ENCODE measurements at places on chromosomes 7 and 10.

- peak; percentile 40 for DNase-seq
These were observed 48.0 kb downstream of the RHOBTB1 start for GRCh38 chr10:60896033-60896432.

DNA sequence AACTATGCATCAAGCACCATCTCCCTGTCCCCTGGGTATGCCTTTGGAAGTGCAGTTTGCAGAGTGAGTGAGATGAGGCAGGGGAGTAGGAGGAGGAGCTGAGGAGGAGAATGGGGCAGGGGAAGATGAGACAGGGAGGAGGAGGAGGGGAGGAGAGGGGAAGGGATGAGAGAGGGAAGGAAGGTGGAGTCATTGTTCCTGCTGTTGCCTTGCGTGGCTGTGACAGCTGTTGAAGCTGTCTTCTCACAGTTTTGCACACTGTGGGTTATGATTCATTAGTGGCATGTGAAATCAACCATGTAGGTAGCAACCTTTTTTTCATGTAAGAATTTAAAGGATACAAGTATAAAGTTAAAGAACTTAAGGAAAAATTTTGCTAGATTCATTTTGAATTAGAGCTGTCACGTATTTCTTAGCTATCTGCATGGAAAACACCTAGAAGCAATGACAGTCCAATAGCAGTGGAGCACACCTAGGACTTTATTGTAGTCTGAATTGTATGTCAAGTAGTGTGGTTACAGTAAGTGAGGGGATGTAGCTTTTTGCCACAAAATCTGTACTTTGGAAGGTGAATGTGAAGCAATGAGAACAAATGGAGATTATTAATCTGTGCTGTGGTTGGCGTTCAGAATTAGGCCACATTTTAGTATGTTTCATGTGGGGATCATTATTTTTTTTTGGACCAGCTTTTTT lies 21.7 kb downstream of the CCM2 start:
- DNase-seq: no peak

DNA sequence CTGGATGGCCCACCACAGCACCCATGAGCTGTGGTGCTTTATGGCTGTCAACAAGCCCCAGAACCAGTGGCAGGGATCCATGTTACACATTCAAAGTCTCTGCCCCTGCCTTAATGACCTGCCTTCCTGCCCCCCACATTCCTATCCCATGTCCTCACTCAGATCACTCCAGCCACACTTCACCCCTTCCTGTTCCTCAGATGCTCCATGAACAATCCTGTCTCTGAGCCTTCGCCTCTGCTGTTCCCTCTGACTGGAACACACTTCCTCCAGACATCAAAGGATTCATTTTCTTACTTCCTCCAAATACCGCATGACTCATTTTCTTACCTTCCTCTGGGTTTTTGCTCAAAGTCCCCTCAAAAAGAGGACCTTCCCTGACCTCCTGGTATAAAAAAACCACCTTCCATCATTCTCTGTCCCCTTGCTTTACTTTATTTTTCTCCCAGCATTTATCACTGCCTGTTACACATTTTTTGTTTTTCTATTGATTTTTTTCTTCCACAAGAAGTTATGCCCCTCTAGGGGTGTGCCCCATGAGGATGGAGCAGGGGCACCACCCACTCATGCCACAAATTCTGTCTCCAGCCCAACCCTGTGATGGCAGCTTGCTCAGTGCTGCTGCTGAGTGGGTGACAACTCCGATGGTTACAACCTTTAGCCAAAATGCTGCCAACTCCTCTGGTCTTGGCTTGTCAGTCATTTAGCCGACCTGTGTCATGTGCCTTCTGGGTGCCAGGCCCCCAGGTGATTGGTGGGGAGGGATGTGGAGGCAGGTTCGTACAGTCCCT lies 18.2 kb downstream of the COL13A1 start:
- DNase-seq: no peak

- no peak for DNase-seq
These were observed 557.7 kb upstream of the LRRTM3 start for GRCh38 chr10:66368146-66368545.

DNA sequence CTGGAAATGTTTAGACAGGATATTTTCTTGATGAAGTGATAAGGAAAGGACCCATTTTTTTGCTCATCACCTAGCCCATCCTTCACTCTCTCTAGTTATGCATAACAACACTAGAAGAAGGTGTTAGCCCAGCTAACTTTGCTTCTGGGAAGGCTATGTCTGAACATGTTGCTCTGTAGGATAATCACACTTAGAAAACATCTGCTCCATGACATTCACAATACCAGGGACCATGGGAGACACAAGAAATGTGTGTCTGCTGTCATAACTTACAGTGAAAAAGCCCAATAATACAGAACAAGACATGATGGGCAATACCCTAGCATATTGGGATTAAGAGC lies 13.9 kb upstream of the ZNF282 start:
- no peak for DNase-seq

DNA sequence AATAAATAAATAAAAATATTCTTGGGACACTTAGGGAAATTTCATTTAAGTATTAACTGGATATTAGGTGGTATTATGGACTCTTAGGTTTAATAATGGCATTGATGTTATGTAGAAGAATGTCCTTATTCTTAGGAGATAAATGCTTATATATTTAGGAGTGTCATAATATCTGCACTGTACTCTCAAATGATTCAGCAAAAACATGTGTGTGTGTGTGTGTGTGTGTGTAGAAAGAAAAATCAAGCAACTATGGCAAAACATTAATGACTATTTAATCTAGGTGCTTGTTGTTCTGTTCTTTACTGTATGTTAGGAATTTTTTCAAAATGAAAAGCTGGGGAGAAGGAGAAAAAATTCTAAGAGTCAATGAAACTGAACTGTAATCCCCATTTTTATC lies 3.9 kb downstream of the ASNS start:
- no peak for DNase-seq

GRCh38 chr7:144869082-144869481 lies 33.2 kb upstream of the TPK1 start:
- DNase-seq: peak; percentile 3

DNA sequence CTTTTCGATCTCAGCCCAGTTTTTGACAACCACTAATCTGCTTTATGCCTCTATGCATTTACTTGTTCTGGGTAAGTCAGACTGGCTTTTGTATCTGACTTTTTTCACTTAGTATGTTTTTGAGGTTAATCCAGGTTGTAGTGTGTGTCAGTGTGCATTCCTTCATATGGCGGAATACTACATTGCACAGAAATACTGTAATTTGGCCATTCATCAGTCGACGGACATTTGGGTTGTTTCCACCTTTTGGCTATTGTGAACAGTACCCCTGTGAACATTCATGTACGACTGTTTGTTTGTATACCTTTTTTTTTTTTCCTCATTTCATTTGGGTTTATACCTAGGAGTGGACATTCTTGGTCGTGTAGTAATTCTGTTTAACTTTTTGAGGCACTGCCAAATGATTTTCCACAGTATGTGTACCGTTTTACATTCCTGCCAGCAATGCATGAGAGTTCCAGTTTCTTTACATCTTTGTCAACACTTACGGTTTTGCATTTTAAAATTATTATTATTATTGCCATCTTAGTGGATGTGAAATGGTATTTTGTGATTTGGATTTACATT lies 57.4 kb downstream of the MKLN1 start:
- DNase-seq: no peak

GRCh38 chr10:64261676-64262075 lies 740.5 kb downstream of the REEP3 start:
- no peak for DNase-seq

- no peak for DNase-seq
These were observed 96.6 kb upstream of the GPR26 start for GRCh38 chr10:123569436-123570035.

GRCh38 chr10:100828738-100829096 lies 83.3 kb downstream of the PAX2 start:
- no peak for DNase-seq

- no peak for DNase-seq
These were observed 16.2 kb downstream of the PFKFB3 start for GRCh38 chr10:6218692-6219493.

- no peak for DNase-seq
These were observed 164.7 kb upstream of the PLXDC2 start for GRCh38 chr10:19651549-19651948.

DNA sequence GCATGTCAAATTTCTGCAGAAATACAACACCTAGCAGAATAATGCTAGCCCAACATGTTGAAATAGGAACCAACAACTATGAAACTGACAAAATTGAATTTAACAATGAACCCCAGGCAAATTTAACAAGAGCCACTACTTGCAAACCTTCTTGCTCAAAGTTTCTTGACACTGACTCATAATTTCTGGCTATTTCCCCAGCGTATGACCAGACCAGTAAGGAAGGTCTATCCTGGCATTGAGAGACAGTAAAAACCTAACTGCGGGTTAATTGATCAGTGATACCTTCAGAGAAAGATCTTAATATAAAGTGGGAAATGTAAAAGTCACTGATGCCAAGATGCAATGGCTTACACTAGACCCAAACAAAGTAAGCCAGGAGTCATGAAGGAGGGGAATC lies 510.1 kb downstream of the ARL4A start:
- DNase-seq: no peak

DNA sequence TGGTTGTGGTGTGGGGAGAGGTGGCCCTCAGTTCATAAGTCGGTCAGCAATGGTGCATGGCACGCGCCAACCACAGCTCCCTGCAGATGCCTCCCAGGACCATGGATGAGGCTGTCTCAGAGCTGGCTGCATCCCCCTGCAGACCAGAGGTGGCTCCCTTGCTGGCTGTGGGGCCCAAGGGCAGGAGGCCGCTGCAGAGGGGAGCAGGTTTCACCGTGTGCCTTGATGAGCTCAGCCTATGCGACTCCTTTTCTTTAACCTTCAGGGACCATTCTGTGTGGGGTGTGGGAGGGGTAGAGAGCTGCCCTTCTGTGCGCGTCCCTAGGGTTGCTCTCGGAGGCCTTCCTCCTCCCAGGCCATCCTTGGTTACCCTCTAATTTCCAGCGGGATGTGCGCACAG lies 152.4 kb downstream of the ACTR3B start:
- DNase-seq: no peak

DNA sequence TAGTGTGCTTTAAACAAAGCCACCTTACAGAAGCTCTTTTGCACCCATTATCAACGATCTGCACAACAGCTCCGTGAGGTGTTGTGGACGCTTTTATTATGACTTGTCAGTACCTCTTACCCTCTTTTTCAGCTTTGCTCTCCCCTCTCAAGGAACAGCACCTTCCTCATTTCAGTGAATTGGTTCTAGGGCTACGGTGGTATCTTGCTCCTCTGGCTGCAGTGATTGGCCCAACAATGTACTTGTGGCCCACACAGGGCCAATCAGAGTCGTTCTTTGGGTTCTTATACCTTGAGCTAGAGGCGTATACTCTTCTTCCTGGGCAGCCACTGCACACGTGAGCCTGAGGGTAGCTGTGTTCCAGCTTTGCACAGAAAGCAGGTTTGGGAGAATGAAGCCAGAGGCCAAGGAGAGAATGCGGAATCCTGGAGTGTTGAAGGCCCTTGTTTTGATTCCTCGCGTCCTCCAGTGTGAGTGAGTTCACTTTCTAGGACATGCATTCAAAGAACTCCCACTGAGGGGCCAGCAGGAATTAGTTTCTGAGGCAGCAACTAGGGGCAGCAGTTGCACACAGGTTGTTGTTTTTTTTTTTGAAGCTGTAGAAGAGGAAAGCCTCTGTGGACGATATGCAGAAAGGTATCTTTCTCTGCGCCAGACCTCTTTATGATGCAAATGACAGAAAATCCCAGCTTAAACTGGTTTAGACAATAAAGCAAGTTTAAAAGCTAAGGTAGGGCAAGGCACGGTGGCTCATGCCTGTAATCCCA lies 49.8 kb upstream of the PDZD8 start:
- no peak for DNase-seq

- DNase-seq: no peak
These were observed 31.2 kb upstream of the ZNF365 start for GRCh38 chr10:62343000-62343399.

All from muscle of leg (tissue), 16 donors.